ENCODE measurements at places on chromosomes 16 and 17.

- DNase-seq, result no peak
These were observed 499.8 kb upstream of the CDH11 start for GRCh38 chr16:65621640-65622039.

DNA sequence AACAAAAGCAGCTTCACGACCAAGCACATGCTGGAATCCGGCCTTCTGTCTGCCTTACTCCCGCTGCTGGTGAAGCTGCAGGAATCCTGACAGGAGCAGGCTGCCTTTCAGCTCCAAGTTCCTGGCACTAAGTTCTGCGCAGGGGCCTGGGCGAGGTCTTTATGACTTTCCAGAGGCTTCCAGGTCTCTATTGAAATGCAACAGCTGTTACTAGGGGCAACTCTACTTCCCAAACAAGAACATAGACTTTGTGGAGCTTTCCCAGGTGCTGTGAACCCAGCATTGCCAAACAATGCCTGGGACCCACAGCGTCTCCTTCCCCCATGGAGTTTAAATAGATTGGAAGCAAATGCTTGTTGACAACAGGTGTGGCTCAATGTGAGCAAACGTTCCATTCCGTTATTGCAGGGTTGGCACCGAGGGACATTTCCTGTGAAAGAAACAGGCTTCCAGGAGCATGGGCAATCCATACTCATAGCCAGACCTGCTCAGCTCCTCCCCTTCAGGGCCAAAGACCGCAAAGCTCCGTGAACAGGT is 156.0 kb downstream of the CDH13 start:
- DNase-seq, result no peak

DNA sequence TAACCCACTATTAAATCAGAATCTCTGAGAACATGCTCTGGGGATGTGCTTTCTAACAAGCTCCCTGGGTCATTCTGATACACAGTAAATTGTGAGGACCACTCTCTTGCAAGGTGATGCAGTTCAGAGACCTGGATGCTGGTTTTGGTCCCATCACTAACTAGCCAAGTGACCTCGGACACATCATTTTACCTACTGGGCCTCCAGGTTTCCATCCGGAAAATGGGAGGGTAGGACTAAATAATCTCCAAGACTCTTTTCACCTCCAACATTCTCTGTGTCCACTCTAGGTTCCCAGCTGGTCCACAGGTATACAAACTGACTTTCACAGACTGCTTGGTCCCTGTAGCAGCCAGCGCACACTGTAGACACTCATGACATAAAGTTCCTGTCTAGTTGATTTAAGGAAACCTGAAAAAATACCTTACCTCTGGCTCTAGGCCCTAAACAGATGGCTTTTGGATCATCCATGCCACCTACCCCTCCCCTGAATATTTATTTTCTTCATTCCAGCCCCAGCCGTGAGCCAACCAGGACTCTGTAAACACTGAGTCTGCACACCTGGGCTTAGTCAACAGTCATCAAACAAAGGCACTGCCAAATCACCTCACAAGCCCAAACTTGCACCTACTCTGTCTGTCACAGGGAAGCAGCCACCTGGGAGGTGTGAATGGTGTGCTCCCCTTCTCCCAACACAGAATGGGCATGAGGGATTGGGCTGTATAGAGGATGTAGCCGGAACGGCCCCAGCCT is 51.3 kb upstream of the MRPS23 start:
- no peak for DNase-seq

GRCh38 chr16:16008666-16009065 is 59.2 kb downstream of the ABCC1 start:
- no peak for DNase-seq

DNA sequence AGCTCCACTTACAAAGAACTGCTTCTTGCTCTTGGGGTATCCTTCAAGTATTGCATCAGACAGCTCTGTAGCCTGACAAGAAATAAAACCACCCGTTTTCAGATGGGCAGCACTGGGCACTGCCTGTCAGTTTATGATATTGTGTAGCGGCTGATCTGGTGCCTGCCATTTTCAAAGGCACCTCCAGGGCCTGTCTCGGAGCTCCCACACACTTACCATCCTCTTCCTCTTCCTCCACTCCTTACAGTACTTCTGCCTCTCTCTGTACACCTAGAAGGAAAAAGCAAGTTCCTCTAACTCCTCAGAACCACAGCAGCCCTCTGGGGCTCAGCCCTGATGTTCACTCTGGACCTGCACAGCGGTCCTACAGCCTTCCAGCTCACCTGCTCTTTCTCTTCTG is 4.4 kb downstream of the PSMC3IP start:
- DNase-seq, result no peak

GRCh38 chr17:75822800-75823166 is 21.4 kb downstream of the UNC13D start:
- DNase-seq, result no peak

- no peak for DNase-seq
These were observed 84.8 kb downstream of the IRF8 start for GRCh38 chr16:85983606-85984230.

- DNase-seq, result no peak
These were observed 12.7 kb downstream of the TMEM11 start for GRCh38 chr17:21201298-21201595.

GRCh38 chr17:4407216-4407615 is 26.5 kb upstream of the SPNS3 start:
- no peak for DNase-seq

GRCh38 chr16:15913046-15913698 is 24.8 kb upstream of the CEP20 start:
- DNase-seq, result no peak

GRCh38 chr16:50881331-50881830 is 139.5 kb downstream of the CYLD start:
- no peak for DNase-seq

DNA sequence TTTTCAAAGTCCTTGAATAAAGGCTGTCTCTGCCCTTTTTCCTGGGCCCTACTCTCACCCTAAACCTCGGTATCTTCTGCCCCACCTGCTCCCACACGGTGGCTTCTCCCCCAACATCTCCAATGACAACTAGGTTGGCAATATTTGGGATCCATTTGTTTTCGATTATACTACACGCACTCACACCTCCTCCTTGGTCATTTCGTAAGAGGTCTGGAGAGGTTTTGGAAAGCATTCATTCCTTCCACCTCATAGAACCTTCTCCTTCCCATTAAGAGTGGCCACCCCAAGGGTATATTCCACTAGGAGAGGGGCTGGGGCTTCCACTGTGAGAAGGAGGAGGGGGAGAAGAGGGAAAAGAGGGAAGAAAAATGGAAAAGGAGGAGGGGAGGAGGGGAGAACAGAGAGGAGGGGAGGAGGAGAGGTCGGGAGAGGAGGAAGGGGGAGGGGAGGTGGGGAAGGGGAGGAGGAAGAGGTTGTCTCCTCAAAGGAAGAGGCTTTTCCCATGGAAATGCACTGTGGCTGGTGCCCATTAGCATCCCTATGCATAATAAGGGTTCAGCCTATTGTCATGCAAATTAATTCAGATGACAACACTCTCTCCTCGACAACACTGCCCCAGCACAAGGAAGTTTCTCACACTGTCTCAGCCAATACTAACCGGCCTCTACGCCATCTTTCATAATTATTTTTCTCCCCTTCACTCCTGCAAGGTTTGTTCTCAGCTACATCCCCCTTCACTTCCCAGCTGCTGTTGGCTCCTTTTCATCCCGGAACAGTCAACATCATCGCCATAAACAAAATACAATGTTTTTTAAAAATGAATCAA is 30.0 kb downstream of the SOX9 start:
- DNase-seq, result no peak

- DNase-seq, result no peak
These were observed 1.0 kb downstream of the TMEM92 start for GRCh38 chr17:50275279-50275678.

DNA sequence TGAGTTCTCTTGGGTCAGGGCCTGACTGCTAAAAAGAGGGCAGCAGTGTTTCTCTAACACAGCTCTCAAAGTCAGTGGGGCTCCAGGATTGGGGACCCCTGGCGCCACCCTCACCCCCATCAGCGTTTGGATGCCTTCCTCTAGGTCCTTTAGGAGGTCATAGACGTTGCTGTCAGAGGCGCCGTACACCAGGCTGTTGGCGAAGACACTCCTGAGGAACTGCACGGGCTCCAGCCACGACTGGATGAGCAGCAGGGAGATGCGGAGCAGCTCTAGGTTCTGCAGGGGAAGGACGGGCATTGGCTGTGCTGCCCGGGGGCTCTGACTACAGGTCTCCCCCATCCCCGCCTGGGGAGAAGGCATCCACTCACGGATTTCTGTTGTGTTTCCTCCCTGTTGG is 993 bp downstream of the GH1 start:
- DNase-seq, result no peak

DNA sequence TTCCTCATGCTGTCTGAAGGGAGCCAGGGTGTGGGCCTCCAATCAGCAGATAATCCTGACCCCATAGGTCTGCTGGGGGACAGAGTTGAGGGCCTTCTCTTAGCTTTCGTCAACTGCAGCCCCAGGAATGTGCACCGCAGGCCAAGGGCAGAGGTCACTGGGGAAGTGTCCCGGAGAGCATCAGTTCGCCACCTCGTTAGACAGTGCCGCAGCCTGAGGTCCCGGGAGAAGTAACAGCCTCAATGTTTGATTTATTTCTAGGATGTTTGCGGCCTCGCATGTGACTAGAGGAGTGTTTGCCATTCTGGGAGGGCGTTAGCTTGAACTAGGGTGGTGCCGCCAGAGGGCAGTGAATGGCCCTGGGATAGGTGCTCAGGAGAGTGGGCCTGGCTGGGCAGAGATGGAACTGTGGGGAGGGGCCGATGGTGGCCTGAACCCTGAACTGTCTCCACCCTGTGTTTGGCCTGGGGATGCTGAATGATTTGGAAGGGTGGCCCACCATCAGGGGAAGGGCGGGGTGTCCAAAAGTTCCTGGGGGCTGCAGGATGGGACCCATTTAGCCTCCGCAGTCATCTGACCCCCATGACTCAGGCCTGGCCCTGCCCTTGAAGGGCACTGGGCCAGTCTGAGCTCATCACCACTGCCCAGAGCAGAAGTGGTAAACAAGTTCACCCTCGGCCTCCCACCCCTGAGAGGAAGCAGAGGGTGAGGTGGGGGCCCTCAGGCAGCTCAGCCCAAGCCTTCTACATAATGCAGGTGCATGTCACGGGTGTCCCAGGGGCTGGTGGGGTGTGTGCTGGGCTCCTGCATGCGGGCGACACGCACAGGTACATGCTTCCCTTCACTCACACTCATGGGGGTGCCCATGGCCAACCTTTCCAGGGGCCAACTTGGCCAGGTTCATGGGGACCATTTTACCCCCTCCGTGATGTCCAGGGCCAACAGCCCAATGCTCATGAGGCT is 12.4 kb upstream of the TAC4 start:
- DNase-seq, result no peak

DNA sequence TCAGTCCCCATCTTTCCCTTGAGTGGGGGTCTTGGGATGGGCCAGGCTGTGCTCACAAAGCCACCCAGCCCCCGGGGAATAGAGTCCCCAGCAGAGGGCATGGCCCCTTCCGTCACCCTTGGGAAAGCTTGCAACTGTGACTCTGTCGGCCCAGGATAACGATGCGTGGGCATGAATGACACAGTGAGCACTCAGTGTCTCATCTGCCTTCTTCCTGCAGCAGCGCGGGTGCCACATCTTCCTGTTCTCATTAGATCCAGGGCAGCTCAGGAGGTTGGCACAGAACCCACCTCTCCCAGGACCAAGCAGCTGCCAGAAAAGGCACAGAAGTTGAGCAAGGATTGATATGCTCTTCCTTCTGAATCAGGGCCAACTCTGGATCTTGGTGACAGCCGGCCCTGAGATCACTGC is 84.7 kb downstream of the MRC2 start:
- DNase-seq, result no peak
